Hepatocyte (in vitro differentiated cells): ENCODE measurements at places on chromosomes 13 and 19. TPM values are rescaled to one million over a fixed set of nuclear protein-coding genes. Genes with fewer than 3 reads are reported as not detected.

- no peak for DNase-seq
- no peaks in the 10 kb centered on the region for H3K4me1 ChIP-seq
- H3K27me3 ChIP-seq = peaks cover 4% of the 10 kb centered on the region
- H3K36me3 ChIP-seq = no peaks in the 10 kb centered on the region
- H3K4me3 ChIP-seq = no peak overlapping the region
- no peak overlapping the region for H3K27ac ChIP-seq
Measured at GRCh38 chr19:53971673-53972072, 8.9 kb downstream of the CACNG8 start.

GRCh38 chr13:97372936-97373335, 61.0 kb upstream of the RAP2A start:
- DNase-seq = no peak
- no peak overlapping the region for H3K4me3 ChIP-seq
- no peaks in the 10 kb centered on the region for H3K4me1 ChIP-seq
- no peak overlapping the region for H3K27ac ChIP-seq
- H3K27me3 ChIP-seq = no peaks in the 10 kb centered on the region

CCDC169 gene
- polyA plus RNA-seq = 1.9 and 4.2 TPM in 2 replicates

KLK13 gene
- polyA plus RNA-seq = 0.52 and 1.0 TPM in 2 replicates

GRCh38 chr19:58563823-58564222, 5.4 kb upstream of the UBE2M start:
- no peaks in the 10 kb centered on the region for H3K27me3 ChIP-seq
- H3K27ac ChIP-seq = no peak overlapping the region
- peaks cover 8% of the 10 kb centered on the region for H3K4me1 ChIP-seq
- no peak for DNase-seq

DNA sequence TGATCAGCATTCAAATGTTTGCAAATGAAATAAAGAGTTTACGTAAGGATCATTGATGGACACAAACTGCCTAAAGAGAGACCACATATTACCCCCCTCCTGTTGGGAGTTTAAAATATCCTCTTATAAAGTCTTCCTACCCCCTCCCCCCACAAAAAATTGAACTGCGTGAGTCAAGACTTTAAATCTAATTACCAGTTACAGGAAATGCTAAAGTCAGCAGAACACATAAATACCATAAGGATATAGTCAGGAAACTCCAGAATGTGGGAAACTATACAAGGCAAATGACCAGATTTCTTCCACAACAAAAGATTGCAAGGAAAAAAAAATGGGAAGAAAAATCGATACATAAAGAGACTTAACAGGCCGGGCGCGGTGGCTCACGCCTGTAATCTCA, 44.4 kb upstream of the FARP1 start:
- no peaks in the 10 kb centered on the region for H3K27me3 ChIP-seq
- H3K27ac ChIP-seq = no peak overlapping the region

- no peak for DNase-seq
- no peaks in the 10 kb centered on the region for H3K27me3 ChIP-seq
- peaks cover 30% of the 10 kb centered on the region for H3K4me1 ChIP-seq
- H3K27ac ChIP-seq = no peak overlapping the region
Measured at GRCh38 chr13:30116379-30116778, 191.0 kb downstream of the KATNAL1 start.

SMIM24 gene
- polyA plus RNA-seq = 114 and 151 TPM in 2 replicates

ZIK1 gene
- polyA plus RNA-seq = 3.3 and 3.8 TPM in 2 replicates
